Activated CD8-positive, alpha-beta memory T cell treated with anti-CD3 and anti-CD28 coated beads, Interleukin-2, amount 50 U/mL, for 48 hours (primary cell): ENCODE measurements at places on chromosomes 5 and 9.

- no peak for DNase-seq
Measured at GRCh38 chr5:32311404-32312196, 1.1 kb downstream of the MTMR12 start.

DNA sequence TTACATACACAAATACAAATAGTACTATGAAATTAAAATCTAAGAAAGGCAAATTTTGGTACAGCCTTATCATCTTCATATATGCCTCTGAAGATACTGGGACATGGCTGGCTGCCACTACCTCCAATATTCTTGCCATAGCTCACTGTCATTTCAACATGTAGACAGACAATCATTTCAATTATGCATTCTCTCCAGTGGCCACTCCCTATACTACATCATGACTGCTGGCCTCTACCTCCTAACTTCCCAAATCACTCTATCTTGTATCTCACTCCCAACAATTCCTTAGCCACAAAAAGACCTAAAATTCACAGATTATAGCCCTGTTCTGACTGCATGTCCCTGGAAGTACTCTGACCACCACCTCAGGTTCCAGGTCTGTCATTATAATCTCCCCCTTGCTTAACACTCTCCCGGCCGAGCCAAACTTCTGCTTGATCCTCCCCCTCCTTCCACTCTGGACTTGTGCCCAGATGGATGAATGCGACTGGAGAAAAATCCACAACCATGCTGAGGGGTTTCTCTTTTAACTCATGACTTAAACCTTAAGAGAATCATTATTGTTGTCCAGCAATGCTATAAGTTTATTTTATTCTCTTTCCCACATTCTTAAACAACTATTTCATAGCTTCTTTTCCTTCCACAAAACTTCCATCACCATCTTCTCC is 225.3 kb upstream of the TLE4 start:
- no peak for DNase-seq

DNA sequence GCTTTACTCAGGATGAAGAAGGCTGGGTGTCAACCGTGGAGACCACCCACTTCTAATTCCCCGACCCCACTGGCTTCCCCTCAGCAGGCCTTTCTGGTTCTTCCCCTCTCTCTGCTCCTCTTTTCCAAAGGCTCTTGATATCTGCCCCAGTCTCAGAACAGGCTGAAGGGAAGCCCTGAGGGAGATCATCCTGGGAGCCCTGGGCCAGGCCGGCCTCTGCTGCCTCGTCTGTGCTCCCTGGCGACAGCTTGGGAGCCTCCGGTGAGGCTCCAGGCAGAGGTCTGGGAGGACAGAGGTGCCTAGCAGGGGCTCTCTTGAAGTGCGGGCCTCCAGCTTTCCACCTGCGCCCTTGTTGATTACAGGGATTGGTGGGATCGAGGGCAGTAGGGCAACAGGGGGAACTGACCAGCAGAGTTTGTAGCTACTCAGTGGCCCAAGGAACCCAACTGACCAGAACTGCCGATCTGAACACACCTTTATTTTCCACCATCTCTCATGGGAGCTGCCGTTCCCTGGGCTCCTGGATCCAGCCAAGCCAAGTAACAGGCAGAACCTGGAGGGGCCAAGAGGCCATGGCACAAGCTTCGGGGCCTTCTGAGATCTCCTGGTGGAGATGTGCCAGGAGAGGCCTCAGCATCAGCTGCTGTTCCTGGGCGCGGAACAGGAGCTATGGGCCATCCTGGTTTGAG is 198.5 kb downstream of the CACNA1B start:
- DNase-seq: peak; percentile 15

GRCh38 chr5:180860273-180860886 is 696 bp downstream of the ZFP62 start:
- DNase-seq: peak; percentile 68

- no peak for DNase-seq
Measured at GRCh38 chr5:115136294-115136693, 33.4 kb downstream of the TRIM36 start.

GRCh38 chr9:124040935-124041816 is 29.6 kb downstream of the LHX2 start:
- DNase-seq: peak; percentile 88

GRCh38 chr9:84748112-84748511 is 78.6 kb downstream of the NTRK2 start:
- DNase-seq: no peak

DNA sequence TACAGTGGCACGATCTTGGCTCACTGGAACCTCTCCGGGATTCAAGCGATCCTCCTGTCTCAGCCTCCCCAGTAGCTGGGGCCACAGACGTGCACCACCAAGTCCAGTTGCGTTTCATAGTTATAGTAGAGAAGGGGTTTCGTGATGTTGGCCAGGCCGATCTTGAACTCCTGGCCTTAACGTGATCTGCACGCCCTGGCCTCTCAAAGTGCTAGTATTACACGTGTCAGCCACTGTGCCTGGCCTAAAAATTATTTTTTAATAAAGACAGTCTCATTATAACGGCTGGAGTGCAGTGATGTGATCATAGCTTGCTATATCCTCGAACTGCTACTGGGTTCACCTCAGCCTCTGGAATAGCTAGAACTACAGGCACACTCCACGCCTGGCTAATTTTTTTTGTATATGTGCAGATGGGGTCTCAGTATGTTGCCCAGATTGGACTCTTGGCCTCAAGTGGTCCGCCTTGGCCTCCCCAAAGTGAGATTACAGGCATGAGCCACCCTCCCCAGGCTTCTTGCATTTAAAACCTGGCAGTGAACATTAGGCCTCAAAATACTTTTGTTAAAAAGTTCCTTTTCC is 4.4 kb downstream of the NPM1 start:
- DNase-seq: no peak

DNA sequence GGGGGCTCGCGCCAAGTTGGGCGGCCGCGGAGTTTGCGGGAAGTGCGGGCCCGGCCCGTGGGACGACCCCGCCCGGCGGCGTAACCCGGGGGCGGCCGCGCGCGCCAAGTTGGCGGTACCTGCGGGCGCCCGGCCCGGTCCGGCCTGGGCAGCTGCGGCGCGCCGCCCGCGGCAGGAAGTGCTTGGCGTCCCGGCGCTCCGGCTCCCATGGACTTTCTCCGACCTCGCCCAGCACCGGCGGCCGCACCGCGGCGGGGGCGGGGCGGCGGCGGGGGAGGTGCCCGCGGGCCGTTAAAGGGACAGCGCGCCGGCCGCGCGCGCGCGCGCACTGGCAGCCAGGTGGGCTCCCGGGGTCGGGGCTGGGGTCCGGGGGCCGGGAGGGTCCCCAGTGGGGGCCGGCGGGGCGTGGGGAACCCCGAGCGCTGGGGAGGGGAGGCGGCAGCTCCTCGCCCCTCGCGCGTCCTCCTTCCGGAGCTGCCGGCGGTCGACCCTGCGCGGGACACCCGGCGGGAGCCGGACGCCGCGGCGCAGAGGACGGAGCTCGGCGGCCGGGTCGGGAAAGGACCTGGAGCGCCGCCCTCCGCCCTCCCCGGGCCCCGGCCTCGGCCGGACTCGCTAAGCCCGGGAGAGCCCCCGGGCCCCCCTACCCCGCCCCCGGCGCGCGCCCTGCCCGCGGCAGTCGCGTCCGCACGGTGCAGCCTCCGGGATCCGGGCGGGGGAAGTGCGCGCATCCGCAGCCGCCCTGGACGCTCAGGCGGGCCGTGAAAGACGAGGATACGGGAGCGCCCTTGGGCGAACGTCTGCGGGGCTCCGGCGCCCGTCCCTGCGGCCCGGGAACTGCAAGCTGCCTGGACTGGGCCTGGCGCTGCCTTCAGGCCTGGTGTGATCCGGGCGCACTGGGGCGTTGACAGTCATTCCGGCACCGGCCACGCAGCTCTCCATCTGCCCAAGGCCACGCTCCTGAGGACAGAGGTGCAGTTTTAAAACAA is at the start of gene NACC2:
NACC2 (minus strand) TSS at position 220 of the 989 bp plus-strand sequence. CDS start 44,768 bp downstream, outside the sequence.
- no peak for DNase-seq

- DNase-seq: no peak
Measured at GRCh38 chr9:125444166-125444565, 182.5 kb downstream of the GAPVD1 start.

GRCh38 chr5:123223921-123224320 is 134.9 kb downstream of the PRDM6 start:
- DNase-seq: no peak

GRCh38 chr9:125189011-125189360 is 617 bp downstream of the PPP6C start:
- DNase-seq: peak; percentile 75

DNA sequence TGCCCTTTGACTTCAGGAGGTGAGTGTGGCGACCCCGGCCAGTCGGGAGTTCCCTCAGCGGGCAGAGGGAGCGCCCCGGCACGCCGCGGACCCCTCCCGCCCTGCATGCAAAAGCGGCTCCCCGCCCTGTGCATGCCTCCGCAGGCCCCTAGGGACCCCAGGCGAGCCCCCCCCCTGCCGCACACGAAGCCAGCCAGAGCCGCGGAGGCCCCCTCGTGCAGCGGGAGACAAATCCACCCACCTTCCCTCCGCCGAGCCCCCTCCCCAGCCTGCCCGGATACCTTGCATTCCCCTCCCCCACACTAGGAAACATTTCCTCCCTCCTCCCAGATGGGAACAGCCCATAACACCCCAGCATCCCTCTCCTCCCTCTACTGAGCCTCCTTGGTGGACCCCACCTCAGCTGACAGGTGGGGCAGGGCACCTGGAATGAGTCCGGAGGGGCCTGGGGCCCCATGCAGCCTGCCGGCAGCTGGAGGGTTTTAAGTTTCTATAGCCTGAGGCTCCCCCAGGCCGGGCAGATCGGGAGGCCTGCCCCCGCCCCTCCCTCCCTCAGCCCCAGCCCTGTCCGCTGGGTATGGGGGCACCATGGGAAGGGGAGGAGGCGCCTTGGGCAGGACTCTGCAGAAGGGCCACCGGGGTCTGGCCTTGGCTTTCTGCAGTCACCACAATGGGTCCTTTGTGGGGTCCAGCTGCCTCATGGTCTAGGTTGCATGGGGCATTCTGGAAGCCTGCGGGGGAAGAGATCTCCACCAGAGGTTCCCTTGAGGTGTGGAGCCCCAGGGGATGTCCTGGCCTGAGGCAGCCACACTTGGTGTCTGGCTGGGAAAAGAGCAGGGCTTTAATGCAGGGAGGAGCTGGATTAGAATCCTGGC is 601 bp downstream of the ERGIC1 start:
- no peak for DNase-seq

GRCh38 chr5:159227452-159227851 is 18.1 kb upstream of the RNF145 start:
- no peak for DNase-seq

GRCh38 chr5:133154274-133155075 is 102.7 kb downstream of the HSPA4 start:
- DNase-seq: no peak

DNA sequence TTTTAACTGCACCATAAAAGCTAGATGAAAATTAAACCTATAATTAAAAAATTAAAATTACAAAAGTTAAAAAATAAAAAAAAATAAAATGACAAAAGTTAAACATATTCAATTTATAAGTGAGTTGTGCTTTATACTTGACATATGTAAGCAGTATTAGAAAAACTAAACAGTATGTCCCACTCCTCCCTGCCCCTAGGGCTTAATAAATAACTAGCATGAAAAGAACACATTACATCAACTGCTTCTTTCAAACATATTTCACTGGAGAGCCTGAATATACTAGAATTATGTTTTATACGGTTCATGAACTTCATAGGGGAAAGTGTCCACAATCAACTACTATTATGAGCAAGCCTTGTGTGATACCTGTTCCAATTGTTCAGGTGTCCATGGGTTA is 47.6 kb downstream of the ECPAS start:
- DNase-seq: no peak

GRCh38 chr9:84754881-84755280 is 85.4 kb downstream of the NTRK2 start:
- no peak for DNase-seq

DNA sequence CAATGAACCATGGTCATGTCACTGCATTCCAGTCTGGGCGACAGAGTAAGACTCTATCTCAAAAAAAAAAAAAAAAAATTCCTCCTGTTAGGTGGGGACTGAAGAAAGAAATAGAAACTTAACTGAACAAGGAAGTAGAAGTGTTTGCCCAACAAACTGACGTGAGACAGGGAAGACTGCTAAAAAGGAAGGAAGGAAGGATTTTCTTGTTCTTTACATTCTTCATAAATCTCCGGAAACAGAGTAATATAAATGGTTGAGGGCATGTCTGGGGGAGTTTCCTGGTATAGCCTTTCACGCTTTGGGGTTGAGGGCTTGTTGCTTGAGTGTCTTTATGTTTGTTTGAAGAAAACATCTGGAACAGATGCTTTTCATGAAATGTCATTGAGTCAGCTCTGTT is 3.1 kb downstream of the TOR1B start:
- no peak for DNase-seq
